ENCODE measurements at places on chromosomes 3 and 15.

DNA sequence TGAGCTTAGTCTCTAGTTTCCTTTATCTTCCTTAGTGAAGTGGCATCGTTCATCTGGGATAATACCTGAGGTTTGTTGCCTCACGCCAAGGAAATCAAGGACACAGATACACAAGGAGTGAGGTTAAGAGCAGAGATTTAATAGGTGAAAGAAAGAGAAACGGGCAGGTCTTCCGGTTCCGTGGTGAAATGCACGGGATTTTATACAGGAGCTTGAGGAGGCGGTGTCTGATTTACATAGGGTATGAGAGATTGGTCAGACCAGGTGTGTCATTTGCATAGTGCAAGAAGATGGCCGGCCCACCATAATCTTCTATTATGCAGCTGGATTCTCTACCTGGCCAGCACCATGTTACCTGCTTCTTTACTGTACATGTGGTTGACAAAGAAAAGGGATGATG is 17.2 kb downstream of the ARRDC4 start:
- no peak for DNase-seq

DNA sequence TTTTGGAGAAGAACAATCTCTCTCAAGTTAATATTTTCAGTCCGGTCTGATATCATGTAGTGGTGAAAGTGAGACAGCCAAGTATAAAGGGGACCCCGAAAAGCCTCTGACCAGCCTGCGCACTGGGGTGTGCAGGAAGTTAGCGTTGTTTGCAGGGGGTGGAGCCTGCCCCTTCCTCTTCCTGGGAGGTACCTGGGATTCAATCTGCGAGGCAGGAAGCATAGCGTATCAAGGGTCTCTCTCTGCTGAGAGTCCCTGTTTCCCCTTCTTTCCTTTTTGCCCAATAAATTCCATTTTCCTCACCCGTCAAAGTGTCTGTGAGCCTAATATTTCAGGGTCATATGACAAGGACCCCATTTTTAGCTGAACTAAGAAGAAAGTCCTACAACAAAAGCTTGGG is 44.8 kb upstream of the CBLB start:
- no peak for DNase-seq

DNA sequence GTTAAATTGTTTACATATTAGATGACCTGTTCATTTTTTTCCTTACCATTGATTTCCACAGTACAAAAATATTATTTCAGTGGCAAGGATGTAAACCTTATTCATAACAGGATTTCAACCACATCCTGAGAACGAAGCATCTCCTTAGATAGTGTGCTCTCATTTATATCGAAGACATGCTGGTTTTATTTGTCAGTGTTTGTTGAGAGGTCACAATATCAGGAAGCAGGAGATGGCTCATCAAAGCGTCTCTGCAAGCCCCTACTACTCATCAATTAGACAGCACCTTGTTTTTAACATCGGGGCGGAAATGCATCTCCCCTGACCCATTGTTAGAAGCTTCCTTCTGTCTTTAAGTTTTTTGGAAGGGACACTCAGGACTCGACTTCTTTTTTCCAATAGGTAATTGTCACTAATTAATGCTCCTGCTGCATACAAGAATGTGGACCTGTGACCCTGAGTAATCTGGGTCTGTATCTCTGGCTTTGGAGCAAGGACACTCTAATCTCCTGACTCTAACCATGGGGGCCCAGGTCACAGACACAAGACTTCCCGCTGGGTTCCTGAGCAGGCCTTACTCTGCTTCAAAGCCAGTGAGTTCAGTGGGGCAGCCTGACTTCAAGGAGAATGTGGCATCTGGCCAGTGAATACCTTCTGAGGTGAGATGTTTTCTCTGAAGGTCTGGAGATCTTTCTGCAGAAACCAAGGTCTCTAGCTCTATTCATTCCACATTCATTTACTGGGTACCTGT is 50.3 kb downstream of the MECOM start:
- DNase-seq = no peak

DNA sequence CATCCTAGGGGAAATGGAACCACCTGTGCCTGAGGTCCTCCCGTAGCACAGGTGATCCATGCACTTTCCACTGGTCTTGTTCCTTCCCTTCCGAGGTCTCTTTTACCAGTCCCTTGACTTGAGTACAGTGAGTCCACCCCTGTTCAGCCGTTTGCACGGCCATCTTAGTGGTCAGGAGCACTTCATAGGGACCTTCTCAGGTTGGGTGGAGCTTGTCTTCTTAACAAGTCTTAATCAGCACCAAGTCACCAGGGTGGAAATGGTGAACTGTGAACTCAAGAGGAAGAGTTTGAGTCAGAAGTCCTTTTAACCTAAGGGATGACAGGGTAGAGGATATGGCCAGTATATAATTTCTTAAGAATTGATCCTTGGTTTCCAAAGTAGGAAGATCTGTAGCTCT is 21.4 kb downstream of the ARL8B start:
- no peak for DNase-seq

- no peak for DNase-seq
These were observed 63.6 kb downstream of the SCN5A start for GRCh38 chr3:38585791-38586420.

DNA sequence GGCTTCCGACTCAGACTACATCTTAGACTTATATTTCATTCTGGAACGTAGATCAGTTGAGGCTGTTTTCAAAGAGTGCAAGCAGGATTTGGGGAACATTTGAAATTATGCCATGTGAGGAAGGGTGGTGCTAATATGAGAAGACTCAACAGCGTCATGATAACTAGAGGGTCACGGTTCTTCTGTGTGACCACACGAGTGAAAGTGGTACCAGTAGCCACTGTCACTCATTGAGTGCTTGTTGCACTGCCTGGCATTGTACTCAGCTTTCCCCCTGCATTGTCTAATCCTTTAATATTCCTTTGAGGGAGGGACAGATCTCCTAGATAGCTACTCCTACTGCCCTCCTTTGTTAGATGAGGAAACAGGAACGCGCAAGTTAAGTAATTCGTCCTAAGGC is 81.3 kb upstream of the PLXNA1 start:
- DNase-seq = no peak
